Stimulated activated CD8-positive, alpha-beta memory T cell treated with anti-CD3 and anti-CD28 coated beads, Interleukin-15, amount 100 ng/mL, for 4 hours (primary cell): ENCODE measurements at places on chromosomes 12 and 14.

DNA sequence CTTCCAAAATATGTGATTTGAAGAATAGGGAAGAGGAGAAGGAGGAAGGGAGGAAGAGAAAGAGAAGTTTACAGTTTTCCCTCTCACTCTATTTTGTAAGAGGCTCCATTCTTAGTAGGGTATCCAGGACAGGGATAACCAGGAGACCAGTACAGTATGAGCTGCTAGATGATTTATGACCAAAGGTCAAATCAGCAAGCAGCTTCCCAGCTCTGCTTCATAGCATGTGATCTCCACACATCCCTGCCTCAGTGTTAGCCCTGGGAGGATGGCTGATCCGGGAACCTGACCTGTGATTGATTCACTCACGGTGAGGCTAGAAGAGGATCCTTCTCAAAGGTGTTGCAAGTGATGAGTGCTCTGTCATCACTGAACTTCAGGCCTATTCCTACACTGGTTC lies 16.6 kb downstream of the RDH12 start:
- no peak for DNase-seq

GRCh38 chr14:54278665-54279295 lies 118.0 kb upstream of the CDKN3 start:
- no peak for DNase-seq

DNA sequence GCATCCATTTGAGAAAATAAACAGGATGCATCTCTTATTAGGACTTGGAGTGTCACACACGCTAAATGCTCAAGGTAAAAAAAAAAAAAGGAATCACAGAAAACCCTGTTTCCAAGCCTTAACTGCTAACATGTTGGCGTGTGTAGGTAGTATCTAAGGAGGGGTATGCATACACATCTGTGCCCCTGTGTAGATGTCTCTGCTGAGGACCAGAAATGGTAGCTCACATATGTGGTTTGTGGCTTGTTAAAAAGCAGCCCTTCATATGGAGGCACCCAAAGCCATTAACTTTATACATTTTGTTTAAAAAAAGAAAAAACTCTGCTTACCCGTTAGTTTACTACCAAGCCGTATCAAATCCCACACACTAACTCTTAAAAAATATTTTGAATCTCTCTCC lies 314.1 kb downstream of the SNAPC1 start:
- DNase-seq, result no peak

- DNase-seq, result no peak
Observed at GRCh38 chr12:92331383-92331782, 185.7 kb upstream of the BTG1 start.

- DNase-seq, result no peak
Observed at GRCh38 chr14:92581966-92582566, 68.5 kb downstream of the RIN3 start.

- DNase-seq, result no peak
Observed at GRCh38 chr14:34098045-34098984, 147.4 kb upstream of the EGLN3 start.

GRCh38 chr12:69173368-69173767 lies 66.0 kb upstream of the CPSF6 start:
- no peak for DNase-seq

DNA sequence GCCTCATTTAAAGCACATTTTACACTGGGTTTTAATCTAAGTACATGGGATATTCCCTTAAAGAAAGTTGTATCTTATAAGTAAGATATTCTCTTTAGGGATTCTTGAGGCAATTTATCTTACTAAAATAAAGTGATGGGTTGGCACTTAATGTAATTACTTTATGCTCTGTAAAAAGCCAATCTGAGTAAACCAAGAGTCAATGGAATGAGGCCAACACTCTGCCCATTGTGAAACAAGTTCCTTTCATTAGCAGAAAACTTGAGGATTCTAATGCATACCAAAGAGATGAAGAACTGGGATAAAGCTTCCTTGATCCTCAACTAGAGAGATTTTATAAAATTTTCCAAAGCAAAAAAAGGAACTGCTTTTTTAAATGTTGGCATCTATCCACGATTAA lies 121.2 kb downstream of the METTL25 start:
- DNase-seq, result no peak

DNA sequence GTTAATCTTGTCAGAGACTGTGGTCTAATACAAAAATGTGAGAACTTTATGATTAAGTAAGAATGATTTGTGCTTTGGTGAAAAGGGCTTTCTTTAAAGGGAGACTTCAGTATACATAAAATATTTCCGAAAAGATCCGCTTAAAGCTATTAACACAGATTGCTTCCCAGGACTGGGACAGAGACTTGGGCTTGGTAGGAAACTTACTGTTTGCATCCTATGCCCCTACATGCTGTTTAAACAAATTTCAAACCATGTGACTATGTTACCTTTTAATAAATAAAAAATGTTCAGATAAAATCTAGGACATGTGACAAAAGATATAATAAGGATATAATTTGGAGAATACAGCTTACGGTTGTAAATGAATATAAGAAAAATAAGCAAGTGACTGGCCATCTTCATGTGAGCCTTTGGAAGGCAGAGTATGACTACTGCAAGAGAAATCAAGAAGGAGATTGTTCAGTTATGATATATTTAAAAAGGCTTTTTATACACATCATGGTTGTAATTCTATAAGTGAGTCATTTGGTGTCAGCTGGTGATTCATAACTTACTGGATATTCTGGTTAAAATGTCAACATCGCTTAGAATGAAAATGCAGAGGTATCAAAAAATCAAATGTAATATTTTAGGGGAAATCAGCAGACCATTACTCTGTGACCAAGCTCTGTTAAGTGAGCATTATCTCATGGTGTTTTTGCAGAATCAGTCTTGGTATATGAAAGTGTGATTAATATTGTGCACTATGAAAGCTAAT lies 234.7 kb upstream of the E2F7 start:
- no peak for DNase-seq

DNA sequence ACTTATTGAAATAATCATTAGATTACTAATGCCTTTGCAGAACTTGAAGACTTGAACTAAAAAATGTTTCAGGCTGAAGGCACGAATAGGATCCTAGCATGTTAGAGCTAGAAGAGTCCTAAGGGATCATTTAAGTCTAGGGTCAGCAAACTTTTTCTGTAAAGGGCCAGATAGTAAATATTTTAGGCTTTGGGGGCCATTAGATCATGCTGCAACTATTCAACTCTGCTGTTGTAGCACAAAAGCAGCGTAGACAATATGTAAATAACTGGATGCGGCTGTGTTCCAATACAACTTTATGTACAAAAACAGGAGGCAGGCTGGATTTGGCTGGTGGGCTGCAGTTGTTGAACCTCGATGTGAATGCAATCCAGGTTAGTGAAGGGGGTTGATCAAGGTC lies 221.7 kb downstream of the ATP23 start:
- no peak for DNase-seq
